ENCODE measurements at places on chromosomes 6 and 20.

DNA sequence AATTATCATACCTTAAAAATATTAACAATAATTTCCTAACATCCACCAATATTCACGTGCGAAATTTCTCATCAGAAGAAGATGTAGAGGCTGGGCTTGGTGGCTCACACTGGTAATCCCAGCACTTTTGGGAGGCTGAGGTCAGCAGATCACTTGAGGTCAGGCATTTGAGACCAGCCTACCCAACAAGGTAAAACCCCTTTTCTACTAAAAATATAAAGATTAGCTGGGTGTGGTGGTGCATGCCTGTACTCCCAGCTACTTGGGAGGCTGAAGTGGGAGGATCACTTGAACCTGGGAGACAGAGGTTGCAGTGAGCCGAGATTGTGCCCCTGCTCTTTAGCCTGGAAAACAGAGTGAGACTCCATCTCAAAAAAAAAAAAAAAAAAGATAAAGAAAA lies 36.1 kb upstream of the JAG1 start:
- DNase-seq, result no peak

GRCh38 chr20:2778602-2779321 lies 21.7 kb downstream of the CPXM1 start:
- no peak for DNase-seq

DNA sequence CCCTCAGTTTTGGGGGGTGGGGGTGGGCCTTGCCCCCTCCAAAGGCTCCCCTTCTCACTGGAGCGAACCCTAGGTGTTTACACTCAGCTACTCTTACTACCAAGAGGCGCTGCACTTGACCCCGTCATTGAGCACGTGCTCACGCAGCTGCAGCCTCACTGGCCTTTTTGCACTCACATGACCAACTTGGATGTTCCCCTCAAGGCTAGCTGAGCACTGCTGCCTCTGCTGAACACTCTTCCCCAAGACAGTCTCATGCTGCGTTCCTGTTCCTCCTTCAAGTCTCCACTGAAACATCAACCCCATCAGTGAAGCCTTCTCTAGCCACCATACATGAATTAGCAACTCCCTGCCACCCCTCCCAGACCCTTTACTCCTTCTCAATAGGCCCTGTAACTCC lies 4.0 kb downstream of the SOD2 start:
- no peak for DNase-seq

DNA sequence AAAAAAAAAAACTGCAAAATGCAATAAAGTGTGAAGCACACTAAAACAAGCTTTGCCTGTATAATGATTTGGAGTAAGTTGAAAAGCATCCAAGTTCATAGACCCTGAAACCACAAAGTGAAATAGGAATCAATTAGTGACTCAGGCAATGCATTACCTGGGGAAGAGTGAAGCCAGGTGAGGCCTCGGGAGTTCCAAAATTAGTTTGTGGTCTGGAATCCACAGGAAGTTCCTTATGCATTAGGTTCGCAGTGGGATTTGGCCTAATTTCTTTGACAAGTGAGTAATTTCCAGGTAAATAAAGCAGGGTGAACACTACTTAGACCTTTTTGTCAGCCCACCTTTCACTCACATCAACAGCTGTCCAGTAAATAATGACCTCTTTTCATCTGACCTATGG lies 490.8 kb downstream of the CBLN4 start:
- no peak for DNase-seq

DNA sequence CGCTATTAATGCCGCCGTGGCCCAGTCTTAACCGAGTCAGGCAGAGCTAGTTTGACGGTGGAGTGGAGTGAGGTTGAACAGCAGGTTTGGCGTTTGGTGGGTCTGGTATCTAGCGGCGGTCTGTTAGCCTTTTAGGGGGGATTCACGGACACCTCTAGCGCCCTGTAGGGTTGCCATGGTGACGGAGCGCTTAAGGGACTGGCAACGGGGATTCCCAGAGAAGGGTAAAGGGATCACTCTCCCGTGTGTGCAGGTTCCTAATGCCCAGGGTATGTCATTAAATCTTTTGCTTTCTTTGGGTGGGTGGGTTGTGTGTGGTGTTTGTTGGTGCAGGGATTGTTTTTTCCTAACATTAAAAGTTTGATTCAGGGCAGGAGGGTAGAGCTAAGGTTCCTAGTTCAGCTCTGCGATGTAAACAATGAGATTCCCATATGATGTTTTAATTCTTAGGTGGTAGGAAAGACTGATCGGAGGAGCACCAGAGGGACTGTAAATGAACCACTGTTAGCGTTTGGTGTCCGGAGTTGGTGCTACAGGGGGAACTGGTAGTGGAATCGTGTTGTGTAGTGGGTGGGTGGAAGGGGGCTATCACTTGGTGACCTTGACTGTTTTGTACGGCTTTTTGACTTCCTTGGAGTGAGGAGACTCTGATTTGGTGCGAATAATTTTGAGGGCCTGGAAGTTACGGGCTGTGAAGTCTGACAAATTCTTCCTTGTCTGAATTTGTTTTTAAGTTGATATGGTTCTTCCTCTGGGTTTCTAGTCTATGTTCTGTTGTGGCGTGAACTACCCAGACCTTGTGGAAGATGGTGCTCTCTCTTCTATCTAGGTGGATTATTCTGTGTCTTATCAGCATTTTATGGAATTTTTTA lies 5.0 kb downstream of the BRD2 start:
- DNase-seq, result no peak

DNA sequence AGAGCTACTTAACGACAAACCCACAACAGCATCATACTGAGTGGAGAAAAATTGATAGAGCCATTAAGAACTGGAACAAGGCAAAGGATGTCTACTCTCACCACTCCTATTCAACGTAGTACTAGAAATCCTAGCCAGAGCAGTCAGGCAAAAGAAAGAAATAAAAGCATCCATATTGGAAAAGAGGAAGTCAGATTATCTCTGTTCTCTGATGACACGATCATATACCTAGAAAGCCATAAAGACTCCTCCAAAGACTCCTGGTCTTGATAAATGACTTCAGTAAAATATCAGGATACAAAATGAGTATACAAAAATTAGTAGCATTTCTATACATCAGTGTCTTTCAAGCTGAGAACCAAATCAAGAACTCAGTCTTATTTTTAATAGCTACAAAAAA lies 17.0 kb upstream of the FHL5 start:
- no peak for DNase-seq

DNA sequence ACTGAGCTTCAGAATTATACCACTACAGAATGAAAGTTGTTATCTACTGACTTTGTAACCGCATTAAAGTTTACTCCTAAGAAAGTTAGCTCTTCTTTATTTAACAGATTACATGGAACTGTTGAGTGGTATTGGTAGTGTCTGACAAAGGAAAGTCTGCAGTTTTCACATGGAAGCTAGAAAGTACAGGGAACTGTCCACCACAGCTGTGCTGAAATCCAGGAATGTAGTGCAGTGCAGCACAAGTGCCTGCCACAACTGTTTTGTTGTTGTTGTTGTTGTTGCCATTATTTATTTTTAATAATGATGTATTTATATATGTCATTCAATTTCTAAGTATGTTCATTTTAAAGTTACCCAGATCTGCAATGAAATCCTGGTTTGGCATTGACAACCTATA lies 464.9 kb downstream of the TBC1D32 start:
- DNase-seq, result no peak

GRCh38 chr6:98838032-98838431 lies 3.7 kb downstream of the POU3F2 start:
- no peak for DNase-seq
